Activated CD4-positive, CD25-positive, alpha-beta regulatory T cell treated with anti-CD3 and anti-CD28 coated beads, Interleukin-2, amount 50 U/mL, for 16 hours (primary cell): ENCODE measurements at places on chromosomes 3 and 15.

GRCh38 chr3:4633078-4634004 lies 140.2 kb downstream of the ITPR1 start:
- no peak for DNase-seq

- no peak for DNase-seq
Measured at GRCh38 chr3:152269831-152270734, 1.4 kb downstream of the MBNL1 start.

DNA sequence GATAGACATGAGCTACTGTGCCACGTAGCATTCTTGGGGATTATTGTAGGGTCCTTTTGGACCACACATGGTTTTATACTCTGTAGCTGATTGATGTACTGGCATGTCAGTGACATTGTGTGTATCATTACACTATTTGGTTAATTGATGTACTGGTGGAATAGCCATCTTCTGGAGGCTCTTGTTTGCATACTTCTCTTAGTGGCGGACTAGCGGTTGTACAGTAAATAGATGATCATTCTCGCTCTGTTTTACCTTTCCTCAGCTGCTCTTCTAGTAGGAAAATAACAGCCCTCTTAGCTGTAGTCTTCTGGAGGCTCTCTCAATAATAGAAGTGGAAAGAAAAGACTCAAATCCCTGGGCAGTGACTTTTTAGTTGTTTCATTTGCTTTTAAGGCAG lies 24.8 kb downstream of the IGF1R start:
- DNase-seq, result no peak

DNA sequence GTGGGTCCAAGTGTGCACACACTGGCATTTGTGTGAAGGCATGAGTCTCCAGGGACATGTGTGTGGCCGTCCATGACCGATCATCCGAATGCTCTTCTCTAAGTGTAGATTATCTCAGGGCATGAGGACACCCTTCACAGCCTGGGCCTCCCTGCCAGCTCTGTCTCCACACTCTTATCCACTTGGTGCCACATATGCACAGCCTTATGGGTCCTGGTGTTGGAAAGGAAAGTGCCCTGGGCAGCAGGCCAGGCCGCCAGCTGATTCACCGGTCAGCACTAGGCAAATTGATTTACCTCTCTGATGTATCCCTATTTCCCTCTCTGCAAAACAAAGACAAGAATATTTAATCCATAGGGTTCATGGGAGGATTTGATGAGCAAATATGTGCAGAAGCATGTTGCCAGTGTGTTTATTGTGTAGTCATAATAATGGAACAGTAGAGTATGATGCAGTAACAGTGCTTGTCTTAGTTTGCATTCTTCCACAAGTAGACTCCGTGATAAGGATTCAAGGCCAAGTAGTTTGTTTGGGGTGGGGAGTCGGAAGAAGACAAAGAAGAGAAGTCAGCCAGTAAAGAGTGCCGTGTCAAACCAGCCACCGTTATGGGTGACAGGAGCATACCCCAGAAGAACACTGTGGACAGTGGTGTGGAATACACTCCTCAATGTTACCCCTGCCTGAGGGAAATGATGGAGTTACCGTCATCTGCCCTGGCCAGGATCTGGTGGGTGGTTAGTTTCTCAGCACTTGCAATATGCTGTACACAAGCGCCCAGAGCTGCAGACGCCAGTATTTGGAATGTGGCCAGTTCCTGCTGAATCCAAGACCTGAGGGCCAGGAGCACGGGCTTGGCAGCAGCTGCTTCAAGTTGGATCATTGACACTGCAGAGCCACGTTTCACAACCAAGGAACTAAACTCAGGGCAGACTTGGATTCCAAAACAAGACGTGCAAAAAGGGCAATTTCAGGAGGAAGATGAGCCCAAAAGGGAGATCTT lies 85.1 kb downstream of the MTHFS start:
- no peak for DNase-seq

GRCh38 chr3:50435371-50436113 lies 67.9 kb downstream of the CACNA2D2 start:
- DNase-seq, result no peak

- no peak for DNase-seq
Measured at GRCh38 chr3:24400450-24400849, 94.2 kb downstream of the THRB start.

DNA sequence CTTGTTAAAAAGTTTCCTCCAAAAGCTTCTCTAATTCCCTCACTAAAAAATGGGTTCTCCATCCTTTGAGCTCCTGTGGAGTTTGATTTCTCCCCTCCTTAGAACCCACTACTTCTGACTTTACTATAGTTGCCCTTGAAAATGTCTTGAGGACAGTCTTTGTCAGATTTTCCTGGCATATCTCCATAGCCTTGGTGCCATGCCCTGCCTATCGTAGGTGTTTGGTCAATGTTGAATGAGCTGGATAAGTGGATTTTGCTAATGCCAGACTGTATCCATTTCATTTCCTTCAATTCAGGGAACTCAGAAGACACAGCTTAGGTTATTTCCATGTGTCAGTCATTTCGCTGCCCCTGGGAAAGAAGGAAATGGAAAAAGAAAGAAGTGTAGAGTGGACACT lies 40.6 kb downstream of the TMEM266 start:
- no peak for DNase-seq

GRCh38 chr3:134376385-134376765 lies 2.1 kb upstream of the AMOTL2 start:
- no peak for DNase-seq

GRCh38 chr3:87267953-87268645 lies 8.3 kb downstream of the POU1F1 start:
- no peak for DNase-seq

DNA sequence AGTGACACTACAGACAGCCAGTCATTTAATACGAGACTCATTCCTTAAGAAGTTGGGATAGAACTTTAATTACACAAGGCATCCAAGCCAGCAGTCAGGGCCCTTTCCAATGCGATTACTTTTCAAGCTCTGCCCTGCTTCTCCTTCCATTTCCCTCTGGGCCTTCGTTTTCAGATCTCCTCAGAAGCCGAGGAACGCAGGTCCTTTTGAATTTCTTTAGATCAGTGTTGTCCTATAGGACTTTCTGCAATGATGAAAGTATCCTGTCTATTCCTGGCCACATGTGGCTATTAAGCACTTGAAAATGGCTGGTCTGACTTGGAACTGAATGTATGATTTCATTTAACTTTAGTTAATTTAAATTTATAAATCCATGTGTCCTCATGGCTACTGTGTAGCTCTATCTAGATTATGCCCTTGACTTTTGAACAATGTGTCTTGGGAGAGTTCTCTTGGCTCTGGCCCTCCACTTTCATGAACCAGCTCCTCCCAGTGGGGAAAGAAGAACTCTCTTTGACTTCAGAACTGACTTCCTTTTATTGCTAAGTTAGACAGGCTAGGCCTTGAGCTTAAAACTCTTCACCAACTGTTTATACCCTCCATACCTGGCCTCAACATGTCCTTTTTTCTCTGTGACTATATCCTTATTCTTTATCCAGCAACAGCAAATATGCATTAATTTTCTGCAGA lies 22.6 kb downstream of the TGFBR2 start:
- DNase-seq, result no peak

DNA sequence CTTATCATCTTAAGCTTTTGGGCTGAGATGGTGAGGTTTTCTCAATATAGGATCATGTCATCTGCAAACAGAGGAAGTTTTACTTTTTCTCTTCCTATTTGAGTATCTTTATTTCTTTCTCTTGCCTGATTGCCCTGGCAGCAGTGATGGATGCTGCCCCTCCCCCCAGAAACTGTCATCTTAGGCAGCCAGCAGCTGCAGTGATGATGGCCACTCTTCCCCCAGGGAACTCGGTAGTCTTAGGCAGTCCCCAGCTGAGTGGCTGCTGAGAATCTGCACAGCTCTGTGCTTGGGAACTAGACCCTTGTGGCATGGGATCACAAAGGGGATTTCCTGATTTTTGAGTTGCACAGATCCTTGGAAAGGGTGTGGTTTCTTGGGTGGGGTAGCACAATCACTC lies 791.1 kb upstream of the ALCAM start:
- no peak for DNase-seq

DNA sequence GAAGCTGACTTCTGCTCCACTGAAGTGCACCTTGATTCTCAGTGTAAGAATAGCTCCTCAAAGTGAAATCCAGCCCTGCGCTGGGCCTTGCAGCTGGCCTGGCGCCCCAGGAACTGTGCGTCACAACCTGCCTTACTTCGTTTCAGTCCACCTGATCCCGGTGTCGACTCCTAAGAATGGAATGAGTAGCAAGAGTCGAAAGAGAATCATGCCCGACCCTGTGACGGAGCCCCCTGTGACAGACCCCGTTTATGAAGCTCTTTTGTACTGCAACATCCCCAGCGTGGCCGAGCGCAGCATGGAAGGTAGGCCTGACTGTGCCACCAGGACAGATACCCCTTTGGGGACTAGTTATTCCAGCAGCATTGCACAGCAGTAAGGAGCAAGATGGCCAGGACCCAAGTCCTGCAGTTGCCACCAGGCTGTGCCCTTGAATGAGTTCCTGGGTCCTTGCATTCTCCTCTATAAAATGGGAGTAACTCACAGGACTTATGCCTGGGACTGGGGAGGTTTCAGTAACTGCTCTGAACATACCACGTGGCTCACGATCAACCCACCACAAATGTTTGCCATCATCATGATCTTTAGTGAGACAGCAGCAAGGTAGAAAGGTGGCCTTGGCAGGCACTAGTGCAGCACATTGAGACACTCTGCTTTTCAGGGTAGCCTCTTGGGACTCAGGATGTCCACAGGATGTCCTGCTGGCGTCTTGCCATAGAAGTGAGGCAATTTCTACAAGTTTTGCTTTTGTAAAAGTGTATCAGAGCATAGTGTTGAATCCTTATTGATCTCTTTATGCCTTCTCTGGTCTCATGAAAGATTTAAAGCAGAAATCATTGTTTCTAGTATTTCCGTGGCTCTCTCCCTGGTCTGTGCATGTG lies 46.8 kb downstream of the PXYLP1 start:
- DNase-seq, result no peak

GRCh38 chr3:2714834-2715233 lies 395.3 kb downstream of the IL5RA start:
- DNase-seq, result no peak

DNA sequence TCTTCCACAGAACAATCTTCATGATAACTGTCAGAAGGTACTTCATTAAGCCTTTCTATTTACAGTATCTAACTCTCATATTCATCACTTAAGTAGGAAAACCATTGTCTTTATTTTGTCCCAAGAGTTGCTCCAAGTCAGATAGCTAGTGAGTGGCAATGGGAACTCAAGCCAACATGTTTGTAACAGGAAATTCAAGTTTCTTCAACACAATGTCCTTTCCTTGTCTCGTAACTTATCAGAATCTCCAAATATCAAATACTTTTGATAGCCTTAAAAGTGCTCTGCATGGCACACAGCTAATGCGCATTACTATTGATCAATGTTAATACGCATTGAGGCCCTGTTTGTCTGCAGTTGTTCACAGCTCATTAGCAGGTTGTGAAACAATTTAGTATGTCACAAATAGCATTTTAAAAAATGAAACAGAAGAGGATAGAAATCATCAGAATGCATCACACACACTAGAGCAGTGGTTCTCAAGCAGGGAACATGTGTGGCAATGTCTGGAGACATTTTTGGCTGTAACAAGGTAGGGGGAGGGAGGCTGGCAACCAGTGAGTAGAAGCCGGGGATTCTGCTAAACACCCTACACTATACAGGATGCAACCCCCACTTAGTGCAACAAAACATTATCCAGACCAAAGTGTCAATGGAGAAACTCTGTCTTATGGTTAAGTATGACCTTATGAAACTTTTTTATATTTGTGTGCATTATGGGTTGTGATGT lies 27.5 kb downstream of the BTLA start:
- no peak for DNase-seq

DNA sequence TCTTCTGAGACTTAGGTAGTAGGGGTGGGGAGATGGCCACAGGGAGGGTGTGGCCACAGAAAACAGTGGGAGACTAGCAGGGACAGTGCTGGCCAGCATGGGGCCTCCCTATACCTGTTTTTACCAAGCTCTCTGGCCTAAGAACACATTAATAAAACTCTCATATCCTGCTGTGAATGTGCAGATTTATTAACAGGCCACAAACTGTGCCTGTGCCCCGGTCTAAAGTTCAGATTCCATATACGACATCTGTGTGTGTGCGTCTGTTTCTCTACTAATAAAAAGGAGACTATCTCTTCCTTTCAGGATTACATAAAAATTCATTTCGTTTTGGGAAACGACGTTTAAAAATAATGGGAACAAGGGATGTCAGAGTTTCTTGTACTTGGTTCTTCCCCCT lies 92.8 kb upstream of the ADAMTS17 start:
- DNase-seq, result no peak

- no peak for DNase-seq
Measured at GRCh38 chr3:111368056-111368455, 173.9 kb upstream of the CD96 start.

DNA sequence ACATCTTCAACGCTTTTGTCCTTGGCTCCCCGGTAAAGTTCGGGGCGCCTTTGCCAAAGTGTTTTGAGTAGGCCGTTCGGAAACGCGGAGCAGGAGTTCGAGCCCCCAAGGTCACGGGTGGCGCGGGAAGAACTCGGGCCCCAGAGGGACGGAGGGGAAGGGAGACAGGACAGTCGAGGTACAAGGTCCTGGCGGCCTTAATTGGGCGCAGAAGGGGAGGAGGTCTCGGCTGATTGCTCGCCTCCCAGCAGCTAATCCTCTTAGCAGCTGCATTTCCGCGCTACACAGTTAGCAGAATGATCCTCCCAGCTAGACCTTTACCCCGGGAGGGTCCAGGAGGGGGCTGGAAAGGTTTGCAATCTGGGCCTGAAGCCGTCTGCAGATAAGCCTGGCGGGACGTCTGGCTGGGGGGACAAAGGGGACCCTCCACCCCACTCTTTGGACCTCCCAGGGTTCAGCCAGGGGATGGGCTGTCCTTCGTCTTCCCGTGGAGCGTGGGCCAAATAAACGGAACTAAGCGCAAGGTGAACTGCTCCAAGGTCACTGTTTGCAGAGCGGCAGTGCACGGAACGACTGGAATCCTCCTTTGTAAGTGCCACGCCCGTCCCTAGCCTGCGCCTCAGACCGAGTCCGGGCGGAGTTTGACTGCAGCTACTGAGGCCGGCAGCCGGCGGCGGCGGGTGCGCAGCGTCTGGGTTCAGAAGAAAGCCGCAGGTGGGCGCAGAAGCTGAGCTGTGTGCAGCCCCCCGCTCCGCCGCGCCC lies 7.2 kb downstream of the EOMES start:
- no peak for DNase-seq

- no peak for DNase-seq
Measured at GRCh38 chr3:110684466-110684865, 387.1 kb upstream of the NECTIN3 start.
